ENCODE measurements at places on chromosomes 5 and 9.

DNA sequence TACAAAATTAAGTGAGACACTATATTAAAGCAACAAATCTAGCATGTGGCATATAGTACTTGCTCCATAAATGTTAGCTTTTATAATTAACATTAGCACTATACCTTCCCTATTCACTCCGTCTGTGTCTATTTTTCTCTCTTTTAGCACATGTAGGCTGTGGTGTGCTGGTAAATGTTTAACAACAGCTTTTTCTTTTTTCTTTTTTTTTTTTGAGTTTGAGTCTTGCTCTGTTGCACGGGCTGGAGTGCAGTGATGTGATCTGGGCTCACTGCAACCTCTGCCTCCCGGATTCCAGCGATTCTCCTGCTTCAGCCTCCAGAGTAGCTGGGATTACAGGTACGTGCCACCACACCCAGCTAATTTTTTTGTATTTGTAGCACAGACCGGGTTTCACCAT is 62.1 kb downstream of the SPRY4 start:
- DNase-seq: no peak

DNA sequence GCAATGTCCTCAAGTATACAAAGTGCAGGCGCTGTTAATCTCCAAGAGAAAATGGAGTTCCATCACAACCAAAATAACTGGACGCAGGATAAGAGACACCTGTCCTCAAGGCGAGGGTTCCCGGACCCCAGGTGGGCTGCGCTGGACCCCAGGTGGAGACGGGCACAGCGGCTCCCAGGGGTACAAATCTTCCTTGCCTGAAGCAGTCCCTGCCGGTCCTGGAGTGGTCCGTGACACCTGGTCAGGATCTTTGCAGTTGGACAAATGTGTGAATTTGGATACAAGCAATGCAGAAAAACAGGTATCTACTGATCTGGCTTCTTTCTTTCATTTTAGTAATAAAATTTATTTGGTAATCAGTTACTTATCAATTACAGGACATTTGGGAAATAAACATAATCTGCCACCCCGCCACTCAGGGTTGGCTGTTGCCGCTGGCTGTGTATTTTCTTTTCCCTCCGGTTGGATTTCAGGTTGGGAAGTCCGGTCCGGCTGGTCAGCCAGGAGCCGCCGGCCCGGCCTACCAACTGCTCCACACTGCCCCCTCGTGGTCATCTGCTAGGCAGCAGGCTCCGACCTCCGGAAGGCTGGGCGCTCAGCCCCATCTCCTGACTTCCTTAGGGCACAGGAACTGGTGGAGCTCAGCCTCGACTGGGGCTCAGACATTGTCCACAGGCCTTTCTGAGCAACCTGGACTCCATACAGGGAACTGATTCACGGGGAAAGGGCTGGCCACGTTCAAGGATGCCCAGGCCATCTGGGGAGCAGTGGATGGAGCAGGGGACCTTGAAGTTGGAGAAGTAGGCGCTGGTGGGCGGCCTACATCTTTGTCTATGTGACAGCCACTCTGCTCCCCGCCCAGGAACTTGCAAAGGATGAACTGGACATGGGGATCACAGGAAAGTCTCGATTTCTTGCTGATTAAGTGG is 43.4 kb downstream of the NXNL2 start:
- peak; percentile 65 for DNase-seq

- peak; percentile 30 for DNase-seq
These were observed 44.0 kb downstream of the ROR2 start for GRCh38 chr9:91905991-91906469.

- no peak for DNase-seq
These were observed at the start of gene EFNA5 for GRCh38 chr5:107670932-107671741. EFNA5 (minus strand) TSS chr5:107670937.

GRCh38 chr5:169272731-169273427 is 28.1 kb downstream of the SLIT3 start:
- no peak for DNase-seq

- peak; percentile 75 for DNase-seq
These were observed 34.5 kb upstream of the TCF7 start for GRCh38 chr5:134079748-134080581.

DNA sequence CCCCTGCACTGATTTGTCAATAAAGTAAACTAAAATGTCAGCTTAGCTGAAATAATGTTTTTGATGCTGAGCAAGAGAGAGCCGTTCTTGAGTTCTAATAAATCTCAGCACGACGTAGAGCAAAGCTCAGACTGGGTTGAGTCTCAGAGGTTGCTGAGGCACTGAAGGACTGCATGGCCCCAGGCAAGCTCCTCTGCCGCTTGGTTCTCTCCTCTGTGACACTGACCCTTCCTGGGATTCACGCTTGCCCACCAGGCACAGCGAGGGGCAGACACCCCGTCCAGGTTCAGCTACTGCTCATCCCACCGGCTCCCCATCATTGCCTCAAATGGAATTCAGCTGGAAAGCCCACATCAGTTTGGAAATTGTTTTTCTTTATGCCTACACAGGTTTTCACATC is 129.8 kb downstream of the IRX2 start:
- no peak for DNase-seq

GRCh38 chr5:14226992-14227391 is 83.8 kb downstream of the TRIO start:
- no peak for DNase-seq
